ENCODE measurements at places on chromosomes 4 and X.

GRCh38 chr4:183986971-183987946, 82.2 kb downstream of the STOX2 start:
- no peaks in the 10 kb centered on the region for H3K4me1 ChIP-seq
- no peaks in the 10 kb centered on the region for H3K36me3 ChIP-seq
- no peak for DNase-seq
- H3K27me3 ChIP-seq: no peaks in the 10 kb centered on the region

DNA sequence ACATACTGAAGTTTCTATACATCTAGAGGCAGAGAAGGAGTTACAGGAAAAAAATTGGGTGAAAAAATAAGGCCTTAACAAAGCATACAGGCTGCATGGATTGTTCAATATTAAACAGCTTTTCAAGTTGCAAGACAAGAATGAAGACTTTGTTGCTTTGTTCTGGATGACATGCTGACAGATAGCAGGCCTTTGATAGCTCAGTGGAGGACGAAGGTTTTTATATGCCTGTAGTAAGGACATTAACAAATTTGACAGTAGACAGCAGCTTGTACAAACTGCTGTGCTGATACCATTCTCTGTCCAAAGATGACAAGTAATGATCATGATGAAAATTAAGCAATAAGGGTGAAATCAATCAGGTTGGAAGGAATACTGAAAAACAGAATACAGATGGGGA, 309.9 kb downstream of the NKX6-1 start:
- no peaks in the 10 kb centered on the region for H3K4me1 ChIP-seq
- H3K27ac ChIP-seq: no peak overlapping the region
- no peaks in the 10 kb centered on the region for H3K36me3 ChIP-seq
- H3K27me3 ChIP-seq: no peaks in the 10 kb centered on the region

- no peak overlapping the region for H3K4me3 ChIP-seq
- no peak overlapping the region for H3K27ac ChIP-seq
- H3K27me3 ChIP-seq: no peaks in the 10 kb centered on the region
- H3K4me1 ChIP-seq: peaks cover 20% of the 10 kb centered on the region
- no peaks in the 10 kb centered on the region for H3K36me3 ChIP-seq
- peak; percentile 49 for DNase-seq
Observed at GRCh38 chr4:122503214-122503613, 46.7 kb upstream of the IL2 start.

DNA sequence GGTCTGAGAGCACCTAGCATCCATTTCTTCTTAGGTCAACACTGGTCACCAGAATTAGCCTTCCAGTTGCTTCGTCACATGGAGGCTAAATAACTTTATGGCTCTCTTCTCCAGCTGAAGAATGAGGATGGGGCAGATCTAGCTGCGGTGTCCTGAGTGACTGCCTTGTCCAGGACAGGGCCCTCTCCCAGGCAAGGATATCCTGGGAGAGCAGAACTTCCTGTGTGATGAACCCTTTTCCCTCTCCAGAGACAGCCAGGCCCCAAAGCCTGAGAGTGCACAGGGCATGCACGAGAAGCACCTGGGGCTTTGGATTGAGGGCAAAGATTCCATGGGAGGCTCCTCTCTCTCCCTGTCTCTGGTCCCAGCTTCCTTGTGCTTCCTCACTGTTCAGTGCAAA, 108.2 kb upstream of the MAMLD1 start:
- no peak overlapping the region for H3K27ac ChIP-seq
- H3K27me3 ChIP-seq: no peaks in the 10 kb centered on the region
- no peaks in the 10 kb centered on the region for H3K36me3 ChIP-seq
- no peak overlapping the region for H3K4me3 ChIP-seq

- no peaks in the 10 kb centered on the region for H3K36me3 ChIP-seq
- H3K4me3 ChIP-seq: no peak overlapping the region
- H3K4me1 ChIP-seq: no peaks in the 10 kb centered on the region
- DNase-seq: no peak
Observed at GRCh38 chrX:23228950-23229448, 105.7 kb upstream of the PTCHD1 start.

DNA sequence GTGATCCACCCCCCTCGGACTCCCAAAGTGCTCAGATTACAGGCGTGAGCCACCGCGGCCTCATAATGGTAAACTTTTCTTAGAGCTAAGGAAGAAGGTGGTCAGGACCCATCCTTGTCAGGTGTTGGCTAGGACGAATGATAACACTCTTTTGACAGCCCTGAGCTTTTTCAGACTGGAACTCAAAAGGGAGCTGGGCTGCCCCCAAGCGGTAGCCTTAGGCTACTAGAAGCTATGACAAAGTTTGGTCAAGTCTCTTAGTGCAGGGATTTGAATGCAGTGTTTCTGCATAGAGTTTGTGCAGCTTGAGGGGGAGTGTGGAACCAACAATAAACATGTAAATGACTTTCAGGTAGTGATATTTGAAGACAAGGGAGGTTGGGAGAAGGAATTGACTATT, 11.8 kb upstream of the HSD17B10 start:
- H3K4me1 ChIP-seq: no peaks in the 10 kb centered on the region
- H3K27ac ChIP-seq: no peak overlapping the region
- no peaks in the 10 kb centered on the region for H3K27me3 ChIP-seq
- H3K4me3 ChIP-seq: no peak overlapping the region

- H3K27me3 ChIP-seq: no peaks in the 10 kb centered on the region
- no peak for DNase-seq
- H3K4me3 ChIP-seq: no peak overlapping the region
- no peak overlapping the region for H3K27ac ChIP-seq
Observed at GRCh38 chr4:147463065-147463464, 17.8 kb upstream of the EDNRA start.

- H3K36me3 ChIP-seq: no peaks in the 10 kb centered on the region
- H3K4me1 ChIP-seq: no peaks in the 10 kb centered on the region
- no peak overlapping the region for H3K27ac ChIP-seq
- no peak for DNase-seq
Observed at GRCh38 chrX:46876901-46877300, 35.3 kb upstream of the JADE3 start.

DNA sequence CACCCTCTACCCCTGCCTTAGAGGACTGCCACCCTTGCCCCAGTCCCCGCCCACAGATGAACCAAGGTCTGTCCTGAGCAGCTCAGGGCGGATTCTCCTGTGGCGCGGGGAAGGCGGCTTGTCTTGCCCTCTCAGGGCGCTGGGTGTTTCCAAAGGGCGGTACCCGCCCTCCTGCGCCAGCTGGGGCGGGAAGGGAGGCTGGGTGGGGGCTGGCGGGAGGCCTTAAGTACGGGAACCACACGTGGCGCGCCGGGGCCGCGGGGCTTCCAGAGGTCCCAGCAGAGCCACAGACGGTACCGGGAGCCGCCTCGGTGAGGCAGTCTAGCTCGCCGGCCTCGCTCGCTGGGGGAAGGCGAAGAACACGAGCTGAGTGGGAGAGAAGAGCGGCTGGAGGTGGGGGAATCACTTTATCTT, 361.1 kb downstream of the MID1IP1 start:
- no peaks in the 10 kb centered on the region for H3K27me3 ChIP-seq
- no peak overlapping the region for H3K27ac ChIP-seq
- DNase-seq: peak; percentile 29
- no peaks in the 10 kb centered on the region for H3K36me3 ChIP-seq

DNA sequence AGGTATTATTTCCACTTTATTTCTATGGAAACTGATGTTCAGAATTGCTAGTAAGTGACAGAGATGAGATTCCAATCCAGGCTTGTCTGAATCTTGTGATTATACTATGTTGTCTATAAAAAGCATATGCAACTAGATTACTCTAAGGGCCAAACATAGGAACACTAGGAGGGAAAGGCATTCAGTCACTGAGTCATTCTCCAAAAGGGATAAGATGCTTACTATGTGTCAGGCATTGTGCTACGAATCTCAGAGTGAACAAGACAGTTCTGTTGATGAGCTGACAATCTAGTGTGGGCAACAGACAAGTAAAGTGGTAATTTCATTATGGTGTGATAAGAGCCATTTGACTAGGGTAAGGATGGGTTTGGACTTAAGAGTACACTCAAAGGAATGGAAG, 77.2 kb downstream of the RASL11B start:
- H3K27ac ChIP-seq: no peak overlapping the region
- no peaks in the 10 kb centered on the region for H3K27me3 ChIP-seq
- DNase-seq: no peak
- H3K36me3 ChIP-seq: no peaks in the 10 kb centered on the region
- H3K4me3 ChIP-seq: no peak overlapping the region

DNA sequence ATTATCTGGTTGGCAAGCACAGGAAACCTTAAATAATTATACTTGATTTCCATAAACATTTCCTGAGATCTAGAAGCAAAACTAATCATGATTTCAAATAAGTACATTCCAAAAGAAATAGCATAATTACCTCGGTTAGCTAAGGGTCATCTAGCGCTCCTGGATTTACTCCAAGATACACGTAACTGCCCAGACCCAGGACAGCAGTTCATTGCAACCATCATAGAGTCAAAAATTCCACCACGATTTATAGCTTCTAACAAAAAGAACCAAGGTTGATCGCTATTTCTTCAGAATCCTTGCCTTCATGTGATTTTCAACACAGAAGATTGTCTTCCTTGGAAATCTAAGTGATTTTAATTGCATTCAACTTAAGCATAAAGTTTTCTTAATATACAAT, 1235.5 kb upstream of the TENM3 start:
- no peaks in the 10 kb centered on the region for H3K4me1 ChIP-seq
- H3K36me3 ChIP-seq: no peaks in the 10 kb centered on the region
- no peaks in the 10 kb centered on the region for H3K27me3 ChIP-seq
- no peak overlapping the region for H3K27ac ChIP-seq

DNA sequence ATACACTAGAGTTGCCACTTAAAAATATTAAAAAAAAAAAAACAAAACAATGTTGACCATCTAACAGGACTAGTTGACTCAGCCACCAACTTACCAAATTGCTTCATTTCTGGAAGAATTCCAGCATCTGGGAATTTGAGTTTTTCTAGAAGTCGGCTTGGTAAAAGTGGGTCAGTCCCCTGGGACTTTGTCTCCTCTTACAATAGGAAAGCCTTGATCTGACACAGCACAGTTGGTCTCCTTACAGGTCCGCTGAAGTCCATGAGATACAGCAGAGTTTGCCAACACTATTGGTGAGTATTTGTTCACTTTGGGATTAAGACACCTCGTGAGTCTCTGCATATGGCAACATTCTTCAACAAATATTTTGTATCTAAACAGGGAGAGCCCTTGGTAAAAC, 18.2 kb upstream of the DDIT4L start:
- no peaks in the 10 kb centered on the region for H3K27me3 ChIP-seq
- H3K4me3 ChIP-seq: no peak overlapping the region
- no peak overlapping the region for H3K27ac ChIP-seq
- H3K36me3 ChIP-seq: no peaks in the 10 kb centered on the region
- no peak for DNase-seq

DNA sequence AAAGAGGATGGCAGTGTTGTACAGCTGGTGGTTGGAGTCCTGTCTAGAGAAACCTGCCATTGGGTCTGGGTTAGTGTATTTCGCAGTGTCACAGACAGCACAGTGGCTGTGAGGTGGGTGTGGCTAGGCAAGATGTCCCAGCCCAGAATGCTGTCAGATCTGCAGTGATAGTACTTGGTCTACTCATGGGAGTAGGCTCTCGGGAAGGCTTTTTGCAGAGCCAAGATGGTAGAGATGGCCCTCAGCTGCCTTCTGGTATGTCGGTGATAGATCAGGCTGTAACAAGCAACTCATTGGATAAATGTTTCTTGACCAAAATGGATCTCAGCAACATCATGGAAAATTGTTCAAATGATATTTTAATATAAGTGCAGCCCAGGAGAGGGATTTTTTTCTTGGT, 84.3 kb upstream of the WDR1 start:
- no peaks in the 10 kb centered on the region for H3K36me3 ChIP-seq
- no peaks in the 10 kb centered on the region for H3K4me1 ChIP-seq
- H3K27me3 ChIP-seq: no peaks in the 10 kb centered on the region
- H3K4me3 ChIP-seq: no peak overlapping the region
- no peak overlapping the region for H3K27ac ChIP-seq

GRCh38 chrX:21004835-21005234, 369.4 kb upstream of the CNKSR2 start:
- H3K4me3 ChIP-seq: no peak overlapping the region
- no peak for DNase-seq
- no peaks in the 10 kb centered on the region for H3K36me3 ChIP-seq

GRCh38 chr4:129901205-129901604, 805.3 kb downstream of the C4orf33 start:
- H3K4me3 ChIP-seq: no peak overlapping the region
- H3K27ac ChIP-seq: no peak overlapping the region
- no peaks in the 10 kb centered on the region for H3K27me3 ChIP-seq
- no peak for DNase-seq
- H3K4me1 ChIP-seq: no peaks in the 10 kb centered on the region

GRCh38 chrX:14673764-14674163, 144.4 kb downstream of the GLRA2 start:
- no peaks in the 10 kb centered on the region for H3K27me3 ChIP-seq
- DNase-seq: no peak
- H3K4me3 ChIP-seq: no peak overlapping the region
- H3K4me1 ChIP-seq: no peaks in the 10 kb centered on the region
- no peaks in the 10 kb centered on the region for H3K36me3 ChIP-seq
- no peak overlapping the region for H3K27ac ChIP-seq

DNA sequence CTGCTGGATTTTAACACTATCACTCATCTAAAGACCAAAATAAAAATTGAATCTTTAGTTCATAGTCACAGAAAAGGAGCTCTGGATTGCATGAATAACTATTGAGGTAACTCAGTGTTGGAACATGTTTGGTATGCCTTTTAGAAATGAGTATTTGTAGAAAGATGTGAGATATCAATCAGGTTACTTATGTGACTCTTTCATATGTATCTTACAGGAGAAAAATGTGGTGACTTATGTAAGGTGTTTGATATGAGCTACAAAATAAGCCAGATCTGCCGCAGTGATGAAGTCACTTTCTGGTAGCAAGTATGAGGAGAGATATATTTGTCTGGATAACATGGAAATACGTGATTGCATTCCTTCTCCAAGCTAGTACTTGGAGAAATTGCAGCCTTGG, 1653.3 kb upstream of the PCDH7 start:
- DNase-seq: no peak
- no peaks in the 10 kb centered on the region for H3K27me3 ChIP-seq
- no peak overlapping the region for H3K27ac ChIP-seq
- no peaks in the 10 kb centered on the region for H3K4me1 ChIP-seq
- H3K36me3 ChIP-seq: no peaks in the 10 kb centered on the region

DNA sequence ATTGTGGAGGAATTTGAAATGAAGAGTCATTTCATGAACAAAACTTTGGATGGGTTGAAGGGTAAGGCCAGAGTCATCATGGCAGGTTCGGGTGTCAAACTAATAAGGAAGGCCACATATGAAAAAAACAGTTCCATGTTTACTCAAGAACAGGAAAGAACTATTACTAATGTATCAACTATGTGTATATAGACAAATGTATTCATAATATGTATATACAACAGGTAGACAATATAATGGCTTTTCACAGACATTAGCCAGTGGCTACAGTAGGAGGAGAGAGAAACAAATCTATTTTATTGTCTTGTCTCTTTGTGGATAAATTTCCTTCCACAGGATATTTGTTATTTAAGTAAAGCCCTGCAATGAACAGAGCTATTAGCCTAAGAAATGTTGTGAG, 101.1 kb downstream of the CBLL2 start:
- no peaks in the 10 kb centered on the region for H3K4me1 ChIP-seq
- no peaks in the 10 kb centered on the region for H3K36me3 ChIP-seq
- no peak for DNase-seq
- H3K27ac ChIP-seq: no peak overlapping the region
- no peak overlapping the region for H3K4me3 ChIP-seq

Measured in CD4-positive, alpha-beta memory T cell (primary cell).